ENCODE measurements at places on chromosomes 13 and 19.
A peak's percentile ranks its signal among the peaks of the same experiment; 100 is the strongest.

DNA sequence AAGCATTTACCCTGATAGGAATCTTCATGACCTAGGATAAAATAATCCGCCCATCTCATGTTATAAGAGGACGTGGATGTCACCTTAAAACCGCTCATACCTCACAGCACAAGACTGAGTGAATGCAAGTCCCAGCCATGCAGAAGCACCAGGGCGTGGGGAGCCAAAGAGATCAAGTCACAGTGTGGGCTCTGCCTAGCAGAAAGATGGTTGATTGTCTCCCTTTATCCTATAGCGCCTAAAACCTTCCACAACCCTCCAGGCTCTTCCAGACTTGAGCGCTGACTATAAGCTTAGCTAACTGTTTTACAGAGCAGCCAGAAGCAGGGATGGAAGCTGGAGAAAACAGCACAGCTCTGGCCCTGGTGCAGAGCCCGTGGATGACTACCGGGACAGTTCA is 6.8 kb upstream of the ANKRD10 start:
- DNase-seq, result no peak

DNA sequence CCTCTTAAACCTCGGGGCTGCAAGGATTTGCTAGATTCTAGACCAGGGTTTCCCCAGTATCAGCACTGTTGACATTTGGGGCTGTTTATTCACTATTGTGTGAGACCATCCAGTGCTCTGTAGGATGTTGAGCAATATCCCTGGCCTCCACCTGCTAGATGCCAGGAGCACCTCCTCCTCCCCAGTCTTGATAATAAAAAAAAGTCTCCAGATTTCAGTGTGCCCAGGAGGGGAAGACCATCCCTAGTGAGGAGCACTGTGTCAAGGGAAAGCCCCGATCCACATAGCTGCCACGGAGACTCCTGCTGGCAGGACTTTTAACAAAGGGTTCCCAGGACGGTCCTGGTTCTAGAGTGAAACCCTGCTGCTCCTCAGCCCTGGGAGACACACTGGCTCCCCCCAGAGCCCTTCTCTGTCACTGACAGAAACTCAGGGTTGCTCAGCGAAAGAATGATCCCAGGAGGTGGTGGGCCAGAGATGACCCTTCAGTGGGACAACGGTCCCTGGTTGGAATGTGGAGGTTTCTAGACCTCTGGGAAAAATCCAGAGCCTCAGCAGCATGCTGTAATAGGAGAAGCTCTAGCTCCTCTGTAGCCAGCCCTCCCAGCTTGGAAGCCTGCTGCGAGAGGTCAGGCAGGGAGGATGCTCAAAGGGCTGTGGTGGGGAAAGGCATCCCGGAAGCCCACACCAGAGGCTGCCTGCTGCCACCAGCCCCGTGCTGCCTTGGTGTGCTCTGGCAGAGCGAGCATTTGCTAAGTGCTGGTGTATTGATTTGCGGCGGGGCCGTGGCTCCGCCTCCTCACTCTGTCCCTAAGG is 20.3 kb downstream of the LYL1 start:
- DNase-seq, result peak; percentile 78

- peak; percentile 39 for DNase-seq
Observed at GRCh38 chr13:86882835-86883234, 788.3 kb upstream of the SLITRK5 start.

GRCh38 chr13:112764864-112765561 is 75.2 kb downstream of the ATP11A start:
- no peak for DNase-seq

GRCh38 chr19:55443045-55443823 is at the start of gene SHISA7:
Gene SHISA7 (minus strand): TSS chr19:55443300. CDS start chr19:55442863, 437 bp downstream.
- DNase-seq, result no peak

DNA sequence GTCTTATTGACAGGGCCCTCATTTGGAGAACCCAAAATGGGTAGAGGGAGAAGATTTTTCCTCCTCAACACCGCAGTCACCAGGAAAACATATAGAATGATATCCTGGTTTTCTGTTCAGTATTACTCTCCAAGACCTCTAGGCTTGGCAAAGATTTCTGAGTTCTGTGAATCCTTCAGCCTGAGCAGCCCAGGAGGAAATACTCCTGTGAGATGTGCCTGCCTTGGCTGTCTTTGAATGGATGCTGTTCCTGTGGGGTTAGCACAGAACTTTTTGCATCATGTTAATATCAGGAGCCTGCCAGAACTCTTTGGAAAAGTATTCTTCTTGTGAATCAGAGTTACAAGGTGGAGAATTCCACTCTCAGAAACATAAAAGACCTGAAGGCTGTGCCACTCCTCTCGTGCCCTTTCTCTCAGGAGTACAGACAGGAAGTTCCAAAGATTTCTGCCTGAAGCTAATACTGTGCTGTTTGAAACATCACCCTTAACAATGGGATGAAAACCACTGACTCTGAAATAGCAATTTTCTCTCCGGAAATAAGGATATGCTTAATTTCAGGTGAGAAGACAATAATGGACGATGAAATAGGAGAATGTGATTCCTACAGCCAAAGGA is 520.1 kb upstream of the NBEA start:
- no peak for DNase-seq

- no peak for DNase-seq
Observed at GRCh38 chr19:30173593-30174356, 198.4 kb upstream of the ZNF536 start.

DNA sequence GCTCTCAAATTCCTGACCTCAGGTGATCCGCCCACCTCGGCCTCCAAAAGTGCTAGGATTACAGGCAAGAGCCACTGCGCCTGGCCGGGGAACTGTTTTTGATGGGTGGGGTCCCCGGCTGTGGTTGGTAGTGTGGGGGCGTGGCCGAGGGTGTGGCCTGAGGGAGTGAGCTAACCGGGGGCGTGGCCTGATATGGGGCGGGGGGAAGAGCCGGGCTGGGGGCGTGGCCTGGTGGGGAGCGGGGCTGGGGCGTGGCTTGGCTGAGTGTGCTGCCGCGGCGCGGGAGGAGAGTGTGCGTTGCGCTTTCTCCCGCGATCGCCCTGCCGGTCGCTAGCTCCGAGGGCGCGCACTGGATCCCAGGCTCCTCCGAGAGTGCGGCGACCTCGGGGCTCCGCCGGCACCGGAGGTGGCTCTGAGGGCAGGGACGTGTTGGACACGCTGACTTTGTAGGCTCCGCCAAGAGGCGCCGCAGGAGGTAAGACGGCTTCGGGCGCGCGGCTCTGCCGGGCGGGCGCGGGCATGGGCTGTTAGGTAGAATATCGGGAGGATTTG is at the start of gene SPATA13:
Gene SPATA13, plus strand, starts transcription at position 263 of the 552 bp plus-strand sequence. CDS start 62,210 bp downstream, outside the sequence.
- peak; percentile 77 for DNase-seq

GRCh38 chr13:30802501-30802900 is 67.2 kb downstream of the ALOX5AP start:
- no peak for DNase-seq

DNA sequence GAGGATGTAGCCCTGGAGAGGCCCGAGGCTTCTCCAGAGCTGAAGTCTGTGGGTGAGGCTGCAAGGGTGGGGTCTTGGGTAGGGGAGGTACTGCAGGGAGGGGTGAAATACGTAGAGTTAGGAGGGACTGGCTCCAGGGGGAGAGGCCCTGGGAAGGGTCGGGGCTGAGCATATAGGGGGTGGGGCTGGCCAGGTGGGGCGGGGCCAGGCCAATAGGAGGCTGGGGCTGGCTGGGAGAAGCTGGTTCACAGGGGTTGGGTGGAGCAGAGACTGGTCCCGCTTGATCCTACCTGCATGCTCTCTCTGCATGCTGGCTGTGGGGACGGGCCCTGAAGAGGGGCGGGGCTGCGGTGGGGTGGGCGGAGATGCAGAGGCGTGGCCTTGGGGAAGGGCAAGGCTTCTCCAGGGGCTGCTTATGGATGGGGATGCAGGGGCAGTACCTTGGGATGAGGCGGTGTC is 51.9 kb downstream of the CELF5 start:
- DNase-seq, result no peak

DNA sequence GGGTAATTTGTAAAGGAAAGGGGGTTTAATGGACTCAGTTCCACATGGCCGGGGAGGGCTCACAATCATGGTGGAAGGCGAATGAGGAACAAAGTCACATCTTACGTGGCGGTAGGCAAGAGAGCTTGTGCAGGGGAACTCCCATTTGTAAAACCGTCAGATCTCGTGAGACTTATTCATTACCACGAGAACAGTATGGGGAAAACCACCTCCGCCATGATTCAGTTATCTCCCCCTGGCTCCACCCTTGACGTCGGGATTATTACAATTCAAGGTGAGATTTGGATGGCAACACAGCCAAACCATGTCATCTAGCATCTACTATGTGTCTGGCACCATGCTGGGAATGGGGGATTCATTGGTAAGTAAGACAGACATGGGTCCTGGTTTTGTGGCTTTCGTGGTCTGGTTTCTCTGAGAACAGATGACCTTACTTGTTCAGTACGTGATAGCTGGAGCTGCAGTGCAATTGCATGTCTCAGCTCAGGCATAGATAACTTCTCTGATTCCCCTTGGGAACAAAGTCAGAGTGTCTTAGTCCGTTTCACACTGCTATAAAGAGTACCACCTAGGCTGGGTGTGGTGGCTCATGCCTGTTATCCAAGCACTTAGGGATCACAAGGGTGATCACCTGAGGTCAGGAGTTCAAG is 8.3 kb downstream of the ZNF554 start:
- no peak for DNase-seq

- DNase-seq, result peak; percentile 45
Observed at GRCh38 chr19:57934820-57935665, at the start of gene ZNF418. Gene ZNF418 (minus strand): TSS chr19:57935402. CDS start chr19:57933822, 1,580 bp downstream.

DNA sequence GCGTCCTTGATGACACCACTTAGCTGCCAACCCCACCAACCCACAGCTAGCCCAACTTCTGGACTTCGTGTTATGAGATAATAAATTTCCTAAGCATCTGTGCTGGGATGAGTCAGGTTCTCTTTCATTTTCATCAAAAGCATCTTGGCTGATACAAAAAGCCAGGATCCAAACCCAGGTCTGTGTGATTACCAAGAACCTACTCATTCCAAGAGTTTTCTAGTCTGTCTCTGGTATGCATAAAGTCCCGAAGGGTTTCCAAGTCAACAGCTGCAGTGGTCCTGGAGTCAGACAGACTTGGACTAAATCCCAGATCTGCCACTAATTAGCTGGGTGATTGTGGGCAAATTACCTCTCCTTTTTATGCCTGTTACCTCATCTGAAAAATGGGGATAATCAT is 55.5 kb upstream of the SERP2 start:
- no peak for DNase-seq

DNA sequence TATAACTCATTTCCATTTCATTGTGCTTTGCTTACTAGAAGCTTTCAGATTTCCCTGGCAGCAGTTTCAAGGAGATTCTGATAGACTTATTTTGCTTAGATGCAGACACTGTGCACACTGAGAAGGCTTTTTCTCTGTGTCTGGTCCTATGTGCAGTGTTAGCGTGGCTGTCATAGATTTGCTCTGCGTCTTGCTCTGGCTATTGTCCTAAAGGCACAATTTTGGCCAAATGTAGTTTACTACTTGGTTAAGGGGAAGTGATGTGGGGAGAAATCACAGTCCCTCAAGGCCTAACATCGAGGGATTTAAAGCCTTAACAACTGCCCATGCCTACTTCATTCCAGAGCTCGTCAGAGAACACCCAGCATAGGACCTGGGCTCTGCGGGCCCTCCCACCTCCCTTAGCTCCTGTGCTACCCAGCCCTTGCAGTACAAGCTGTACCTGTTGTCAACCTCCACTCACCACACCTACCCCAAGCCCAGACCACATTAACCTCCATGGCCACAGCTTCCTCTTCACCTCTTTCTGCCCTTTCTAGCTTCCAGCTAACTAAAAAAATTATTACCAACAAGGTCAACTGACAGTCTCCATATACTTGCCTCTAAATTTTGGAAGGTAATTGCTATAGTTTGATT is 38.9 kb upstream of the KATNAL1 start:
- no peak for DNase-seq

All from NCI-H510A treated with DMSO at 0.1 percent for 48 hours (cell line).